ENCODE measurements at places on chromosomes 5 and 9.

GRCh38 chr5:121386334-121386733 is 465.3 kb upstream of the FTMT start:
- DNase-seq: no peak

GRCh38 chr9:133031496-133031911 is 707 bp downstream of the GTF3C5 start:
- DNase-seq: no peak

- DNase-seq: peak; percentile 90
These were observed 180.5 kb upstream of the TUT7 start for GRCh38 chr9:86534572-86535258.

GRCh38 chr9:81628897-81629296 is 60.5 kb downstream of the TLE1 start:
- DNase-seq: no peak

DNA sequence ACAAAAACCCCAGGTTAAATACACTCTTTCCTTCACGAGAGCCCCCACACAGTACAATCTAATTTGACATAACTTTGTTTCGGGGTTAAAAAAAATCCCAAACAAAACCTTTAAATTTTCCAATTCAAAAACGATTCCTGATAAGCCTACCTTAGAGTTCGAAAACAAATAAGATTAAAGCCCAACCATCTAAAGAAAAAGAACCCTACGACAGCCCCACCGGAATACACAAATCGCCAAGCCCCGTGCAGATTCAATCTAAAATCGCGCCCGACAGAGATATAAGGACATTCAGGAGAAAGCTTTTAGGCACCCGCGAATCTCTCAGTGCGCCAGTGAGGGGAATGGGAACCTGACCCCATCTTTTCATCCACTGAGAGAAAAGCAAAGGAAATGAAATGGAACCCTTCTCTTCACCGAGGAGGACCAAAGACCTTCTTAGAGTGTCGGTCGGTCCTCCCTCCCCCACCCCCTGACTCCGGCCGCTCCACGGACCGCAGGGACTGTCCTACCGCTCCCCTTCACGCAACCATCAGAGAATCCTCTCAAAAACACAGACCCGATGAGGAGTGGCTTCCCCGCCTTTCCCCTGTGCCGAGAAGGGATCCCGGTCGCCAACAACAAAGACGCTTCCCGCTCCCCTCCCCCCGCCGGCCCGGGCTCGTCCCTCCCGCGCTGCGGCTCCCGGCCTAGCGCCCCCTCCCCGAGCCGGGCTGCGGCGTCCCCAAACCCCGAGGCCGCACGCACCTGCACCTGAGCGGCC is 925 bp downstream of the ABHD17B start:
- peak; percentile 78 for DNase-seq

DNA sequence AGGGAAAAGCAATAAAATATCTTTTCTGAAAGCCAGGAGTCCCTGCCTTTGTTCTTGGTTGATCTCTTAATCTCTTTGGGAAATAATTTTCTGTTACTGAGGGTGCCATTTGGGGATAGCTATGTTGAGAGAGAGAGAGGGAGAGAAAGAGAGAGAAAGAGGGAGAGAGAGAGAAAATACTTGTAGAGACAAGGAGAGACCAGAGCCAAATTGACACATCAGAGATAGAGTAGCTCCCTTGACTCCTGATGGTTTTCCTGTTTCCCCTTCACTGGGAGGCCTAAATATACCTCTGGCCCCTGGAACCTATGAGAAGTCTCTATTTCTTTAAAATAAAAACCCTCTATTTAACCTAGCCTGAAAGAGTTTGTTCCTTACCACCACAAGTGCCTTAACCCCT is 14.9 kb downstream of the CMYA5 start:
- no peak for DNase-seq

GRCh38 chr5:135999406-136000139 is 29.2 kb upstream of the TGFBI start:
- DNase-seq: no peak

- DNase-seq: no peak
These were observed 209.1 kb upstream of the ADCY2 start for GRCh38 chr5:7186818-7187217.

GRCh38 chr9:18490641-18491370 is 16.9 kb downstream of the ADAMTSL1 start:
- DNase-seq: no peak

DNA sequence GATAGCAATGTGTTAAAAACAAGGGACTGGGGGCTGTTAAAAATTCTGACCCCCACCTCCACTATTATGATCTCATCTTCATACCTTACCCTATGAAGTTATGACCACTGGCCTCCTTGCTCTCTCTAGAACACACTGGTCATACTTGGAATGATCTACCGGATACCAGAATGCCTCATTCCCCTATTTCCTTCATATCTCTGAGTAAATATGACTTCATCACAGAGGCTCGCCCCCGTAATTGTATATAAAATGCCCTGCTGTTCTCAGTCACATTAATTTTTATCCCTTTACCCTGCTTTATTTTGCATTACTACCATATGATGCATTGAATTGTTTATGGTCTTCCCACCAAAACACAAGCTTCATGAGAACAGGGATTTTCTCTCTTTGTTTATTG is 29.2 kb downstream of the IZUMO3 start:
- DNase-seq: no peak

- peak; percentile 2 for DNase-seq
These were observed 309.7 kb downstream of the NSG2 start for GRCh38 chr5:174355208-174355612.

All from lung (tissue), 17 donors.